NCI-H187 (cell line): ENCODE measurements at places on chromosomes 1 and 21.

- no peak for DNase-seq
Observed at GRCh38 chr1:61450872-61451571, 273.9 kb downstream of the TM2D1 start.

- no peak for DNase-seq
Observed at GRCh38 chr1:3399732-3400131, 54.7 kb upstream of the ARHGEF16 start.

DNA sequence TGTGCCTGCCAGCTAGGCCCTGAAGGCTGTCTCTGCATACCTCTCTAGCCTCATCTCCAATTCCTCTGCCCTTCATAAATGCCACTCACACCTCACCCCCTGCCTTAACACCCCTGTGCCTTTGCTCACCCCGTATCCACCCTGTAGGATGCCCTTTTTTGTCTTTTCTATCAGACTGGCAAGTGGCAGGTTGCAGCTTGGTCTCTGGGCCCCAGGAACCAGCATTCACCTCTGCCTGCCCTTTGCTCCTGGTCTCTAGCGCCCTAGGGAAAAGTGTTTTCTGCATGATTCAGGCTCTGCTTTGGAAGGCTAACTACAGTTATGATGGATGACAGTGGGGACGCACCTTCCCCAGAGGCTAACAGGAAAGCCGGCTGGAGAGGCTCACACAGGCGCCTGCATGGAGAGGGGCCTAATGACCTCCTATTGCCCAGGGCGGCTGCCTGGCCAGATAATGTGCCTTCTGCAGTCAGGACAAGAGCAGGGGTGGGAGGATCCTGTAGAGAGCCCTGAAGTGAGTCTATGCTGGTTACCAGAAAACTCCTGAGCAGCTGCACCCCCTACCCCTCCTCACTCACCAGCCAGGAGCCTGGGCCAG is 11.2 kb downstream of the KANK4 start:
- DNase-seq: no peak

DNA sequence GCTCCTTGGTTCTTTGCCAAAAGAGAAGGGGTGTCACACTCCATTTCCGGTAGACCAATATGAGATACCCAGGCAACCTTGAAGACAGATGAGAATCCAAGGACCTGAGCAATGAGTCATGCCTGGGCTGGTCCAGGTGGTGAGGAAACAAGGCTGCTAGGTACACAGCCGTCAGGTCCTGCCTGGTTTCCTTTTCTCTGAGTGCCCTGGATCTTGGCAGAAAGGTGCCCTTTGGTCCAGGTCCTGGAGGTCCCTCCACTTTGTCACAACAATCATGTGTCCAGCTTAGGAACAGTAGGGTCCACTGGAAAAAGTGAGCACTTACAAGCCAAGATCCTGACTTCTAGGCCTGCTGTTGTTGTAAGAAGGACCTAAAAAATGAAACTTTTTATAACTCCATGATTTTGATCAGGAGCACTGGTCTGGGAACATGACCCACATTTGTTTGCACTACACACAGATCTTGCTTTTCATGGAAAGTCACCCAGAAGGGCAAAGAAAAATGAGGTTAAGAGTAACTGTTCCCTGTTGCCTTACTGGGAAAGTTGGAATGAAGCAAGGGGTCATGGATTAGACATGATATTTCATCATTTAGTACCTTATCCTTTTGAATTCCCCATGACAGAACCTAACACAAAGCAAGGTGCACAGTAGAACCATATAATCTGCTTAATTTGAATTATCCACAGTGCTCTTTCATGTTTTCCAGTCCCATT is 94.7 kb downstream of the PAPPA2 start:
- no peak for DNase-seq

GRCh38 chr1:162552684-162553252 is 8.8 kb upstream of the UAP1 start:
- no peak for DNase-seq
